ENCODE measurements at places on chromosomes 6 and 20. TPM values are rescaled to one million over a fixed set of nuclear protein-coding genes. Genes with fewer than 3 reads are reported as not detected.

DNA sequence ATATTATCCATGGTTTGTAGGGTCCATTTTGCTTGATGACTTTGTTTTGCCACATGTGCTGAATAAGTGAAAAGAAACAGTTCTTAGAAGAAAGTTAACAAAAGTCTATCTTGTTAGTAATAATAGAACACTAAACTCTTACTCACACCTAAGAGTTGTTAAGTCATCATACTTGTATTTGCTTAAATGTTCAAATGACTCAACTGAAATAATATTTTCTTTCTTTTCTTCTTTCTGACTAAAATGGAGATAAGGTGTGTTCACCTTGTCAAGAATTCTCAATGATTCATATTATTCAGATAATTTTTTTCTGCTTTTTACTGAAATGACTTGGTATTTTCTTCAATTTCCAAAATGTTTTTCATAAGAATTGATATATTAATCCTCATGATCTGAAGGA is 327.2 kb downstream of the HTR1B start:
- no peak for DNase-seq

Gene GMPR
- total RNA-seq: 24.0 TPM

- no peak for DNase-seq
Observed at GRCh38 chr6:124356811-124357210, 553.1 kb downstream of the NKAIN2 start.

Gene ABHD16B
- total RNA-seq: not detected

GRCh38 chr6:129678463-129678862 is 31.5 kb downstream of the ARHGAP18 start:
- DNase-seq: no peak

- DNase-seq: no peak
Observed at GRCh38 chr20:32007787-32008616, 2.2 kb upstream of the CCM2L start.

DNA sequence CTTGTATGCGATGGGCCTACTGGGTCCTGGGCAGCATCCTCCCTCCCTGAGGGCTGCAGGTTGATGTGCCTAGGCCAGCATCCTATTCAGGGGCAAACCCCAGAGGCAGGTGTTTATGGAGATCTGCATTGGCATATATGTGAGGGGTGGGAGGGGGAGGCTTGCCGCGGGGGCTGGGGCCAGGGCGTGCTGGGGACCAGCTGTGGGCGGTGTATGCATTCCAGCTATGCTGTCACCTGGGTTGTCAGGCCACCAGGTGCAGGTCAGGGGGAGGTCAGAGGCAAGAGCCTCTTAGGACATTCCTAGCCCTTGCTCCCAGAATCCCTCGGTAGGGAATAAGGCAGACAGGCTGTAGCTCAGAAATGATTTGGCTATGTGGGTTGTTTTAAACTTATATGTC is 11.9 kb downstream of the FOXA2 start:
- DNase-seq: no peak

DNA sequence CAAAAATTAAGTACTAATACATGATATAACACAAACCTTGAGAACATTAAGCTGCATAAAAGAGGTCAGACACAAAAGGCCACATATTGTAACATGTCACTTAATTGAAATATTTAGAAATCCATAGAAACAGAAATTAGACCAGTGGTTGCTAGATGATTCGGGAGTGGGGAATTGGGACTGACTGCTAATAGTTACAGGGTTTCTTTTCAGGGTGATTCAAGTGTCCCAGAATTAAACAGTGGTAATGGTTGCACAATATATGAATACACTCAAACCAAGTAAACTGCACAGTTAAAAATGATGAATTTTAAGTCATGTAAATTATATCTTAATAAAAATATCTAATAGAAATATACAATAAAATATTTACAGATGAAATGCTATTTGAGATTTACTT is 174.5 kb downstream of the WDR27 start:
- no peak for DNase-seq

GRCh38 chr6:170172825-170173256 is 118.0 kb downstream of the DLL1 start:
- no peak for DNase-seq

DNA sequence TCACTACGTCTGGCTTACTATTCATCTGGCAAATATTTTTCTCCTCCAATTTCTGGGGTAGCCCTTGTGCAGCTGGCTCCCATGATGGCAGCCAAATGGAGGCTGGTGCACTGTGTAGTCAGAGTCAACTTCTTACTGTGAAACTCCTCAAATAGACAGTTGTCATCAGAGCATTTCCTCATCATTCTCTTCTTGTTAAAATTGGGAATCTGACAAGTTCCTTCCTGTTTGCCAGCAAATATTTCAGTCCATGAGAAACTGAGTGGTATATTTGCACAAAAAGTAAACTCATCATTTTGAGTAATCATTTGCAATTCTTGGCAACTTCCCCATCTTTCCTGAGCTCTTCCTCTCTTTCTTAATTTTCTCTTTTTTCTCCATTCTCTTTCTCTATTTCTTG is 394.9 kb upstream of the RGS17 start:
- no peak for DNase-seq

DNA sequence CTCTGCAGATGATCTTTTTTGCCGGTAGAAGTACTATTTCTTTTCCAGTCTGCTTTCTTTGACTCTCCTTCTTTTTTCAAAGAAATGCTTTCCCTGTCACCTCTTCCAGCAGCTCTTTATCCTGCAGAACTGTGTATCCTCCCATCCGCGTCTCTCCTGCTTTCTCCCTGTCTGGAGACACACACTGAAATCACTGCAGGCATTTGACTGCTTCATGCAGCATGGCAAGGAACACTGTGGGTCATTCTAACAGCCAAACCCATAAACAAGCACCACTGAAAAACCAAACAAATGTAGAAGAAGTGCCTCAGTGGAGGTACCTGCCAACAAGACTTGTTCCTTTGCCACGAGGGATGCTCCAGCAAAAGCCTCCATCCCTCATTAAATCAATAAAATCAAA is 403.7 kb upstream of the CITED2 start:
- DNase-seq: no peak

DNA sequence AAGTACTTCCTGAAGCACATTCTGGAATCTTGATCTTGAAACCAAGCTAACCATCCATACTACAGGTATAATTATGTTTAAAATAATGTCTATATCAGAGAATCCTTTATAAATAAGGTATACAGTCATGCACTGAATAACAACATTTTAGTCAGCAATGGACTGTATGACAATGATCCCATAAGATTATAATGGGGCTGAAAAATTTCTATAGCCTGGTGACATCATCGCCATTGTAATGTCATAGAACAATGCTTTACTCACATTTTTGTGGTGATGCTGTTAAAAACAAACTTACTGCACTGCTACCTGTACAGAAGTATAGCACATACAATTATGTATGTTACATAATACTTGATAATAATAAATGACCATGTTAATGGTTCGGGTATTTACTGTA is 31.8 kb downstream of the RNF146 start:
- DNase-seq: no peak

DNA sequence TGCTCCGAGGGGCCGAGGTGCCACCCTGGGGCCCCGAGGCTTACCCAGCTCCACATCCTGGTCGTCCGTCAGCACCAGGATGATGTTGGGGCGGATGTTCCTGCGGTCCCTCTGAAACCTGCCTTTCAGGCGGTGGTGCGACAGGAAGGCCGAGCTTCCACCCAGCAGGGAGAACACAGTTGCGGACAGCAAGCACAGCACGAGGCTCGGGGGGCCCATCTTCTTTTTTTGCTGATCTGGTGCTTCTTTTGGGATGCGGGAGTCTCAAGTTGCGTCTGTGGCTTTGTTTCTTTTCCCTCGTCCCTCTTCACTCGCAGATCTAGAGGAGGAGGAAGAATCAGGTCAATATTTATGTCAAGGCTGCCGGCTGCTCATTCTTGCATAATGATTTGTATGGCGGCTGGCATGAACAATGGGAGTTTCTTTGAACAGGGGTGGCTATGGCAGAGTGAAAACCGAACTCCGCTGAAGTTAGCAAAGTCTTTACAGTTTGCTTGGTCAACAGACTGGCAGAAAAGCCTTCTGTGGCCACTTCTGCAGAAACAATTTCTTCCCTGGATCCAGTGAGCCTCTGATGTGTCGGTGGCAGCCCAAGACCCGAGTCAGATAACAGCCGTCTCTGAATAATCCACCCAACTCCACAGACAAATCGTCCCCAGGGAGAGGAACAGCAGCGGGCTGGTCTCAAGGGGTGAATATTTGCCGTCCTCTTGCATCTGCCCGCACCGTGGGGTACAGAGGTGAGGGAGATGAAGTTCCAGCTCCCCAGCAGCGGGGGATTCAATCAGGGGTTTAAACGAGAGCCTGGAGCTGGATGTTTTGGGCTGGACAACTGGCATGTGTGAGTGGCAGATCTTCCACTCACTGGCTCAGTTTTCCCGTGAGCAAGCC is 27.9 kb downstream of the SULF2 start:
- DNase-seq: no peak

DNA sequence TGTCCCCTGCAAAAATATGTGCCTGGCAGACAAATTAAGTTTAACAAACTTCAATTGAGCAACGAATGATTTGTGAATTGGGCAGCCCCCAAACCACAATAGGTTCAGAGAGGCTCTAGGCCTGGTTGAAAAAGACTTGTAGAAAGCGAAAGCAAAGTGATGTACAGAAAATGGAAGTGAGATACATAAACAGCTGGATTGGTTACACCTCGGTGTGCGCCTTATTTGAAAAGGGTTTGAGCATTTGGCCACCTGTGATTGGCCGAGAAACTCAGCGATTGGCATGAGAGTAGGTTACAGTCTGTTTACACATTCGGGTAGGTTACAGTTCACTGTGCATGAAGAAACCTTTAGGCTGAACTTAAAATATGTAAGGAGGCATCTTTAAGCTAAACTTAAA is 136.9 kb downstream of the CD83 start:
- no peak for DNase-seq

DNA sequence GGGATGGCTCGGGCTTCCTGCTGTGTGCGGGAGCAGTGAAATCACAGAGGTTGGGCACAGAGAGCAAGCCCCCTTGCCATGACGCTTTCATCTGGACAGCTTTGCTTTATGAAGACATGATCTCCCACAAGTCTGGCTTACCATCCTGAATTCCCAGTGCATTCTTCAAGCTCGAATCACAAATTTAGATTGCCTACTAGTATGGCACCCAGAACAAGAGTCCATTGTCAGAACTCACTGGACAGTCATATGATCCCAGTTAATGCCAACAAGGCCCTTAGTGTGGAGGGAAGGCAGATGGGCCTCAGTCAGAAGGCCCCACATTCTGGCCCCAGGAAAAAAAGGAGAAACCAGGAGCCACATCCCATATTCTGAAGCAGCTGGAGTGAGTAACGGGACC is 147.3 kb upstream of the FOXQ1 start:
- no peak for DNase-seq

GRCh38 chr20:42756991-42757390 is 432.7 kb downstream of the PTPRT start:
- DNase-seq: no peak

DNA sequence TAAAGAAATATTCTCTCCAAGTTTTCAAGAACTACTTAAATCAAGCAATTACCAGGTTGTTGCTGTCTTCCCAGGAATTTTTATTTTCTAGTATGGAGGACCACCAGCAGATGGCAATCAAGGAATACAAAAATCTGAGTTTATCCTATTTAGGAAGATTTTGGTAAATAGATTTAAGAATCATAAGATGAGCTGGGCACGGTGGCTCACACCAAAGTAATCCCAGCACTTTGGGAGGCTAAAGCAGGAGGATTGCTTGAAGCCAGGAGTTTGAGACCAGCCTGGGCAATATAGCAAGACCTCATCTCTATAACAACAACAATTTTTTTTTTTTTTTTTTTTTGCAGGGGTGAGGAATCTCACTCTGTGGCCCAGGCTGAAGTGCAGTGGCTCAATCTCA is 19.3 kb upstream of the SEC63 start:
- DNase-seq: no peak

- DNase-seq: no peak
Observed at GRCh38 chr6:111175109-111175508, 87.8 kb downstream of the SLC16A10 start.

DNA sequence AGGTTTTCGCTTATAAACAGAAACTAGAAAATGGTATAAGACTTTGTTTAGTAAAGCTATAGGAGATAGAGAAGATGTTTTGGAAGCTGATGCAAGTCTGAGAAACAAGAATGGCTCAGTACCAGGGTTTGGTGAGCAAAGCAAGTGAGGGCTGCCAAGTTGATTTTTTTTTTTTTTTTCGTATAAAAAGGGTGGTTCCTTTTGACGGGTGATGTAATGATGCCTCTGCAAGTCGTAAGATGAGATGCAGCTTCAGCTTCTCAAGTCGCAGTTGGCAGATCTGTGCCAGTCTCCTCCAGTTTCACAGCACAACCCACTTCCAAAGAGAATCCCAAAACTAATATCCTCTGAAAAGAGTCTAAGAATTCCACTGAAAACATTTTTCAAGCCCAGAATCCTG is 252.8 kb upstream of the CDH4 start:
- DNase-seq: no peak

Gene SLC22A1
- 0.86 TPM for total RNA-seq

- DNase-seq: peak; percentile 15
Observed at GRCh38 chr6:168637834-168638233, 196.8 kb downstream of the SMOC2 start.

DNA sequence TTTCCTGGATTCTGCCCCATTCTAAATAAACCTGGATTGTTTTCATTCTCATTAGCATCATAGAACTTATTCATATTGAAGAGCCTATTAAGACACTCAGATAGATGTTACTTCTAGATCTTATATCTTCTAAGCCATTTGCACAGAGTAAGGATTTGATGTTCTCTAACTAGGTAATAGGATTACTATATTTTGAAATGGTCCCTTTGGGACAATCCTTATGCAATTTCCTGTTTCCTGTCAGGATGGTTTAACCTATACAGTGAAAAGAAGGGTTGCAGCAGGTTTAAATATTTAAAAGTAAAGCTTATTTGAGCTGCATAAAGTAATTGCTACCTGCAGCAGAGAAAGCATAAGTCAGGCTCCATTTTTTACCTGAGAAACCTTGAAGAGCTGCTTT is 860.1 kb downstream of the TFAP2A start:
- DNase-seq: no peak

DNA sequence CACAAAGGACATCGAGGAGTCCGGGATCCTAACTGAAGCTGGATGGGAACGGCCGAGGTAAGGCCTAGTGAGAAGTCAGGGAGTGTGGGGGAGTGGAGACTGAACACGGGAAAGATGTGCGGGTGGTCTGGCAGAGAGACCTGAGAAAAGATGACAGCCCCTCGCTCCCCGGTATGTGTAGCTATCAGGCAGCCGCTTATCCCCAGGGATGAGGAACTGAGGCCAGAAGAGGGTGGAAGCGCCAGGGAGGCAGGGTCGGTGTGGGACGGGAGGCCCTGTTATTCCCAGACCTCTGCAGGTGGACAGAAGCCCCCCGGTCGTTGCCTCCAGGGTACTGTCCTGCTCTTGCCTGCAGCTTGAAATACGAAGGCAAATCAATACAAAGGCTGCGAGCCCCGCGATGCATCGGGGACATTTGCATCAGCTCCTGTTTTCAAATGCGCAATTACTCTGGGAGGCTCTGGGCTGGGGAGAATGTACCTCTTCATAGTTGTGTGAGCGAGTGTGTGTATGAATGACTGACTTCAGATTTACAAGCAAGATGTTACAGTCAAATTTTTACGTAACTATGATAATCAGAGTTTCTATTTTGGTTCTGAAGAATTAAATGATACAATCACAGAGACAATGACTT is 221.3 kb downstream of the QKI start:
- no peak for DNase-seq
